ENCODE measurements at places on chromosomes 6 and 20.
A peak's percentile ranks its signal among the peaks of the same experiment; 100 is the strongest.

DNA sequence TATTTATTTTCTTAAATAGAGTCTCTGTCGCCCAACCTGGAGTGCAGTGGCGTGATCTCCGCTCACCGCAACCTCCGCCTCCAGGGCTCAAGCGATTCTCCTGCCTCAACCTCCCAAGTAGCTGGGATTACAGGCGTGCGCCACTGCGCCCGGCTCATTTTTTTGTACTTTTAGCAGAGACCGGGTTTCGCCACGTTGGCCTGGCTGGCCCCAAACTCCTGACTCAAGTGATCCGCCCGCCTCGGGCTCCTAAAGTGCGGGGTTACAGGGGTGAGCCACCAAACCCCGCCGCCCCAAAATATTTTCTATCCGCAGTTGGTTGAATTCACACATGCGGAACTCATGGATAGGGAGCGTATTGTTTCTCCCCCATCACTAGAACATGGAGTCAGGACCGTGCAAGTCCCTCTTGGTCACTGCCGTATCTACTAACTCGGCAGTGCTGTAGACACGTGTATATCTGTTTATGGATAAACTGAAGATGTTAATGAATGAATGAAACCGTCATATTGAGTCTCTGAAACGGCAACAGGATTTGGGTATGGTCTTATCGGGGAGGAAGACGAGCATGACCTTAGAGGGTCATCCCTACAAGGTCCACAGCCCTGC is 904 bp downstream of the MKKS start:
- no peak for DNase-seq

DNA sequence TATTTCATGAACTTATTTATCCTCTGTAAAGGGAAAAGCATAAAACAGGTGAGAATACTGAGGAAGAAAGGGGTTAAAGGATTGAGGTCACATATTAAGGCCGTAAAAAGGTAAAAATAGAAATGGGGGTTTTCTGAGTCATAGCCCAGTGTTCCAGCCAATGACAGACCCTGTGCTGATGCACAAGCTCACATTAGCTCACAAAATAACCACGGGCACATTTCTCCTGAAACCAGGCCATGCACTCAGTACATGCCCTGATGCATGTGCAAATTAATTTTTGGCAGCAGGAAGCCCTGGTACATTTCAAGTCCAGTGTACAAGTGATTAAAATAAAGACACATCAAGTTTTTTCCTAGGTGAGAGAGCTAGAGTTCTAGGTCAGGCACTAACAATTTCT is 194.4 kb downstream of the TMEM200A start:
- no peak for DNase-seq

DNA sequence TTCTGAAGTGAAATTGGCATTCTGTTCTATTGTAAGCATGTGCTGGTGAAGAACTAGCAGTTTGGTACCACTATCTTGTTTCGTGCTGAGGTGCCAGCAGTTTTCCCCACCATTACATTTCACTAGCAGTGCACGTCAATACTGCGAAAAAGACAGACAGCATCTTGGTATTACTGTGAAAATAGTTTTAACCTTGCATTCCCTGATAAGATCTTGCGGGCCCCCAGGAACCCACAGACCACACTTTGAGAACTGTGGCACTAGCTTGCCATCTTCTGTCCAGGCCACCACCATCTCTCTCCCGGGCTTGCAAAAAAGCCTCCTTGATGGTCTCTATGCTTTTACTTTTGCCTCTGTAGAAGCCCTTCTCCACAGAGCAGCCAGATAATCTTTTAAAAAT is 185.7 kb downstream of the BACH2 start:
- no peak for DNase-seq

DNA sequence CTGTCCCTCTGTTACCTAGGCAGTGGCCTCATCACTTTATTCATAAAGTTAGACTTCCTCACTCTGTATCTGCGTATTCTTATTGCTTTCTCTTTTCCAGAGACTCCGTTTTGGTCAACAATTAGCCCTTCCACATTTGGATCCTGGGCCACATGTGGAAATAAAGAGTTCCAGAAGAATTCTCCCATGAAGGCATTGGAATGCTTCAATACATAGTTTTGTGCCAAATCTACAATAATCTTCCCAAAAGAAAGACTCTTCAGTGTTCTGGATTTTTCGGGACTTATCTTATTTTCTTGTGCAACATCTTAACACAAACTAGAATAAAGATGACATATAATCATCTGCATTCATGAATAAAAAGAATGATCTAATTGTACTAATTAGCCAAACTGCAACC is 187.7 kb upstream of the BMP2 start:
- DNase-seq = no peak

DNA sequence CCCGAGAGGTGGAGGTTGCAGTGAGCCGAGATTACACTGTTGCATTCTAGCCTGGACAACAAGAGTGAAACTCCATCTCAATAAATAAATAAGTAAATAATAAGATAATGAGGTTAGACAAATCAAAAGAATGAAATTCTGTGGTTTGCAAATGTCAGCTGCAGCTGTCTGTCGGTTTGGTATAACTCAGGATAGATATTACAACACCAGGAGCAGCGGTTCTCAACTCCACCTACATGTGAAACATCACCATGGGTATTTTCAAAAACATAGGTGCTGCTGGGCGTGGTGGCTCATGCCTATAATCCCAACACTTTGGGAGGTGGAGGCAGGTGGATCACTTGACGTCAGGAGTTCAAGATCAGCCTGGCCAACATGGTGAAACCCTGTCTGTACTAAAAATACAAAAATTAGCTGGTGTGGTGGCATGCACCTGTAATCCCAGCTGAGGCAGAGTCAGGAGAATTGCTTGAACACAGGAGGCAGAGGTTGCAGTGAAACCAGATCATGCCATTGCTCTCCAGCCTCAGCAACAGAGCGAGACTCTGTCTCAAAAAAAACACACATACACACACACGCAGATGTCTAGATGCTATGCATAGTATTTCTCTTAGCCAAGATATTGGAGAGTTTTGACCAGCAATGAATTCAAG is 126.1 kb upstream of the LAMP5 start:
- no peak for DNase-seq

GRCh38 chr6:122214605-122215318 is 184.7 kb upstream of the HSF2 start:
- no peak for DNase-seq

GRCh38 chr20:36830791-36831691 is 44.9 kb upstream of the TLDC2 start:
- no peak for DNase-seq

DNA sequence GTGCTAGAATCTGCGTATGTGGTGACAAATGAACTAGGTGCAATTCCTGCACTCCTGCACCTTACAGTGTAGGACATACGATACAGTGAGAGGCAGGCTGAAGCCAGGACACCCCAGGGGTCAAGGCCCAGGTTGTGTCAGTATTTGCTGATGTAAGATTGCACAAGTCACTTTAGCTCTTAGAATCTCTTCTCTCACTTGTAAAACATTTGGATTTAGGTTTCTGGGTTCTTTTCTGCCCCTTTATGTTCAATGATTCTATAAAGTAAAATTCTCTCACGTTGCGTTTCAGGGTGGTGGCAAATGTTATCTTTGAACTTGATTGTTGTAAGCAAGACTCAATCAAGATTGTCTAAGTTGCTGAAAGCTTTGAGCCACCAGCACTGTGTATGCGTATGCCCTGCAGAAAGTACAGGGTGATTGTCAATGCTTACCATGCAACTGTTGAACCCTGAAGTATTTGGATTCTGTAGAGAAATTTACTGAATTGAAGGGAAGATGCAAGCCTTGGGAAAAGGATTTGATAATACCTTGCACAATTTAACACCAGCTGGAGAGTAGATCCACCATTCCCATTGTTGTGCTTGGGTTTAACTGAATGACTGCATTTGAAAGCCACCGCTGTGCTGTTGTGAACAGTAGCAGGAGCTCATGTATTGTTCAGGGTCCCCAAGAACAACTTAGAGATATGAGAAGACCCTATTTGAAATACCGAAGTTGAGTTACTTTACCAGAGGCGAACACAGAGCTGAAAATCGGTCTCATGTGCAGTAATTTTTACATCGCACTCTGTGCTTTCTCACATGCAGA is 106.1 kb upstream of the CITED2 start:
- DNase-seq = no peak

DNA sequence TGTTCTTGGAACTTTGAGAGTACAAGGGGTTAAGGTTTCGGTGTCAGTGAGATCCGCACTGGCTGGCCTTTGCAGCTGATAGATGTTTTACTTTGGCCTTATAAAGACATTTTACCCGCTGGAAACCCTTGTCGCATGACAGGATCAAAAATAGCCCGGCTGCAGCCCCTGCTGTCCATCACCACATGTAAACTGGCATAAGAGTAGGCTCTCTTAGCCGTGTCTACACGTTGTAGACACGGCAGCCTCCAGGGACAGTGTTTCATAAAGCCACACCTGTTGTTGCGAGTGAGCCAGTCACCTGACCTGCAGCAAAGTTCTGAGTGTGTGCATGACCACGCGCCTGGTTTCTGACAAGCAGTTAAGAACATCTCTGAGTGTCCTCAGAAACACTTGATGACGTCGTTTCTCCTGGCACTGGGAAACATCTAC is 8.5 kb downstream of the RBM24 start:
- no peak for DNase-seq

DNA sequence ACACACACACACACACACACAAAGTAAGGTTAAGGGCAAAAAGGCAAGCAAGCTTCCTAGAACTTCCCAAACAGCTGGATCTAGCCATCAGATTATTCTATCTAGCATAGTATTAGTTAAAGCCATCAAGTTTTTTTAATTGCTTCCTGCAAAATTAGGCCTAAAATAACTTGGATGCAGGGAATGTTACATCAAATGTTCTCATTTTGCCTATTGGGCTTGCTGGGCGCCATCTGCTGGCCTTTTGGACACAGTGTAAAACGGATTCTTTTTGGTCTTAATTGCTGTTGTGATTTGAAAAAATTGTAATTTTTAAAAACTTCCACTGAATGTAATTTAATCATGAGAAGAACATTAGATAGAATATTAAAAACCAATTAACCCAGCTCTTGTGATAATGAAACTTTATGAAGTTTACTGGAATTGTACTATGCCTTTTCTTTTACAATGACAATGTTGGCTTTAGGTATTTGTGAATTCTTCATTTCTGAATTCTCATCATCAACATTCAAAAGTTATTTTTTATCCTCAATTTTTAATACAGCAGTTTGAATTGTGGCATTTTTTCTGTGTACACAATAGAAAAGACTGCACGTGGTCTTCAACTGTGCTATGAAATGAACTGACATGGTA is 6.8 kb downstream of the MKKS start:
- DNase-seq = peak; percentile 65

GRCh38 chr6:41200901-41201763 is at the start of gene TREML2:
TREML2 (minus strand) TSS chr6:41201149; CDS start chr6:41201008, 141 bp downstream.
- DNase-seq = no peak

DNA sequence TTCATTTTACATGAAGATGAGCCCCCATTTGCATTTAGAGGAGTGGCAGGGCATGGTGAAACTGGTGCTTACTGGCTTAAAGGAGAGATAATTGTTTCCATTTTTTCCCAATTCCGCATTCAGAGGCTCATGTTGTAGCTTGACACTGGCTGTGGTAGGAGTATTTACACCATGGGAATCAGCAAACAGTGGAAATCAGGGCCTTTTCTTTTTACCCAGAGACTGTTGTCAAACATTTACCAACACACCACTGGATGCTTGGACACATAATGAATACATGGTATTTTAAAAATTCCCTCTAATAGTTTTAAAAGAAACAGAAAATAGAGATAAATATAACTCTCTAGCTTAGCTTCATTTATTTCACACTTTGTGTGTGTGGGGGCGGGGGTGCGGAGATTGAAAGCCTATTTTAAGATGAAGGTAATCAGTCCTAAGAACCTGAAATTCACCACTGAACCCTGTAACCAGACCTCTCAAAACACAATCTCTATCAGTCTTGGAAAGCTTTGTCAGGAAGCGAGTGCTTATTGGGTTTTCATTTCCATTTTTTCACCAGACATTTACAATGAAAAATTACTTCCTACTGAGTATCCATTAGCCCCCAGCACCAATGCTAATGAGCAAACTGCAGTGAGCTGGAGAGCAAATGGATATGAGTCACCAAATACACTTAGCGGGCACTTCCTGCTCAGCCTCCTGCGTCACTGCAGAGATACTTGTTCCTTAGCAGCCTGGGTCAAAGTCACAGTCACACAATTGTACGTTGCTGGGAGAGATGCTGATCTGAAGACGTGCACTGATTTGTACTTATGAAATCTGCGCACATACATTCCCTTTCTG is 532.0 kb downstream of the BCKDHB start:
- peak; percentile 56 for DNase-seq

- no peak for DNase-seq
Measured at GRCh38 chr6:149164199-149164750, 153.2 kb upstream of the TAB2 start.

DNA sequence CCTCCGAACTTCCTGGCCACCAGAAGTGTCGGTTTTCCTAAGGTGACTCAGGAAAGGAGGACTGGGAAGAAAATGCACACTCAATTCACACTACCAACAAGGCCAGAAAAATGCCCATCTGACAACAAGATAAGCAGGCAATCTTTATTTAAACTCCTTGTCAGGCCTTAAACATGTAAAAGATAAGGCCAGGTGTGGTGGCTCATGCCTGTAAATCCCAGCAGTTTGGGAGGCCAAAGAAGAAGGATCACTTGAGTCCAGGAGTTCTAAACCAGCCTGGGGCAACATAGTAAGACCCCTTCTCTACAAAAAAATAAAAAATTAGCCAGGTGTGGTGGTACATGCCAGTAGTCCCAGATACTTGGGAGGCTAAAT is 7.6 kb upstream of the ID1 start:
- DNase-seq = no peak

- no peak for DNase-seq
Measured at GRCh38 chr6:2558098-2558680, 192.5 kb downstream of the MYLK4 start.

GRCh38 chr20:16451982-16452381 is 121.3 kb downstream of the KIF16B start:
- no peak for DNase-seq

DNA sequence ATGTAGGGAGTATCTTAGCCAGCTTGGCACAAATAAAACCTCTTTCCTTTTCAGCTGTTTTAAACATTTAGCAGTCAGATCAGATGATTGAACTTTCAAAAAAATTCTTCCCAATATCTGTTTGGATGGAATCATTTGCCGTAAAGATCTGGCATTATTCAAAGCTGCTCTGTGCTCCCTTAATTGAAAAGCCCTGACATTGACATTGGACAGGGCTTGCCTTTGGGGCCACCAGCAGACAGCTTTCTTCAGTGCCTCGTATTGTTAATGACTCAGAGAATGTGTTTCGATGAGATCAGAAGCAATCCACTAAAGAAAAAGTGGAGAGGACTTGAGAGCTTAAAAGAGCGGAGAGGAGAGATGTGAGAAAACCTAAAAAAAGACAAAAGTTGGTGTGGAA is 343.5 kb downstream of the NRN1 start:
- no peak for DNase-seq

DNA sequence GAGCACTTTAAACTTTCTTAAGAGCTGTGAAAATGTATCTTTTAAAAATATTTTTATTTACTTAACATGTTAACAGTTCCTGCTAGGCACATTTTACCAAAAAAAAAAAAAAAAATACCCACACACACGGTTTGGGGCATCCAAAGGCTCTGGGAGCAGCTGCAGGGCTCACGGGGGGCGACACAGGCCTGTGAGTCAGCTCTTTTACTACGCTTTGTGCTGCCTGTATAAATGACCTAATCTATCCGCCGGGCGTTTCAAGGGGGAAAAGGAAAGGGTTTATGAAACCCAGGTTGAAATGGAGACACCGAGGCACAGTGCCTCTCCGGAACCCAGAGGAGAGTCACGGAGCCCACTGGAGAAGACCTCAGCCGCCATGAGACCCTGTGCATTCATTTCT is 40.4 kb downstream of the DLL1 start:
- no peak for DNase-seq

Measured in suppressor macrophage treated with lipopolysaccharide for 4 hours (primary cell).